H9 (cell line): ENCODE measurements at places on chromosomes 2 and 18. TPM values are rescaled to one million over a fixed set of nuclear protein-coding genes. Genes with fewer than 3 reads are reported as not detected.

The C1QL2 gene
- total RNA-seq: 0.81 and 0.90 TPM in 2 replicates

- H3K27ac ChIP-seq: no peak overlapping the region
- H3K4me3 ChIP-seq: no peak overlapping the region
- H3K36me3 ChIP-seq: peaks cover 5% of the 10 kb centered on the region; the same call in 1 of the 2 replicates
- no peak for DNase-seq
- H3K4me1 ChIP-seq: peaks cover 13% of the 10 kb centered on the region; the same call in 1 of the 2 replicates
Measured at GRCh38 chr2:235587202-235587601, 93.4 kb downstream of the AGAP1 start.

GRCh38 chr2:234579231-234579962, 82.5 kb upstream of the ARL4C start:
- H3K27me3 ChIP-seq: no peaks in the 10 kb centered on the region
- no peak overlapping the region for H3K4me3 ChIP-seq
- no peaks in the 10 kb centered on the region; the same call in 2 of the 3 replicates for H3K36me3 ChIP-seq
- H3K4me1 ChIP-seq: peaks cover 16% of the 10 kb centered on the region; the same call in 1 of the 2 replicates
- DNase-seq: no peak

- no peak overlapping the region for H3K27ac ChIP-seq
- peaks cover 32% of the 10 kb centered on the region for H3K36me3 ChIP-seq
- no peaks in the 10 kb centered on the region for H3K4me1 ChIP-seq
Measured at GRCh38 chr2:224659714-224660113, 56.5 kb downstream of the CCDC195 start.
